ENCODE measurements at places on chromosomes 1 and 21.

DNA sequence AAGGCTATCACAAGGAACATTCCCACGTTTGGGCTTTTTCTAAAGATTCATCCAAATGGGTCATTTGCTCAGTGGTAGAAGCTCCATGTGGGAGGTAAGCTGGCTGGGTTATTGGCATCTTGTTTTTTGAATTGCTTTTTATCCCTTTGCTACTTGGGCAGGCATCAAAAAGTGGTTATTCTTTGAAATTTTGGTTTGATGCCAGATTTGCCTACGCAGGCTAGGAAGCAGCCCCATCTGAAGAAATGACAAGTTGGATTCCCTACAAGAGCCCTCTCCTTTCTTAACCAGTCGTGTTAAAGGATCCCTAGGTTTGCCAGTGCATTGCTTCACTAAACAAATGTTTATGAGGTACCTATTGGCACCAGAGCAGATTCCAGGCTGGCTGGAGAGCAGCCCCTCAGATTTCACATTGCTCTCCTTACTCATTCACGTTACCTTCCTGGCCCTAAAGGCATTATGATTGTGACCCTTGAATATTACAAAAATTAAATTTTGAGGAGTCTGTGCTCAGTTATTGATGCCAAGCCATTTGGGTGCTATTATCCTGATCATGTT lies 38.8 kb downstream of the ARID1A start:
- DNase-seq = no peak

DNA sequence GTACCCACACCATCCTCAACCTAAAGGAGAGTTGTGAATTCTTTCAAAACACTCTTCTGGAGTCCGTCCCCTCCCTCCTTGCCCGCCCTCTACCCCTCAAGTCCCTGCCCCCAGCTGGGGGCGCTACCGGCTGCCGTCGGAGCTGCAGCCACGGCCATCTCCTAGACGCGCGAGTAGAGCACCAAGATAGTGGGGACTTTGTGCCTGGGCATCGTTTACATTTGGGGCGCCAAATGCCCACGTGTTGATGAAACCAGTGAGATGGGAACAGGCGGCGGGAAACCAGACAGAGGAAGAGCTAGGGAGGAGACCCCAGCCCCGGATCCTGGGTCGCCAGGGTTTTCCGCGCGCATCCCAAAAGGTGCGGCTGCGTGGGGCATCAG lies 638 bp upstream of the OLIG2 start:
- DNase-seq = no peak

- no peak for DNase-seq
Measured at GRCh38 chr21:34618941-34619340, 4.0 kb upstream of the RCAN1 start.

- DNase-seq = peak; percentile 82
Measured at GRCh38 chr21:39313571-39314142, at the start of gene BRWD1. Gene BRWD1 (minus strand): TSS chr21:39313632. CDS start chr21:39313491, 141 bp downstream.

- DNase-seq = no peak
Measured at GRCh38 chr1:54721719-54722118, 6.1 kb downstream of the TTC4 start.

DNA sequence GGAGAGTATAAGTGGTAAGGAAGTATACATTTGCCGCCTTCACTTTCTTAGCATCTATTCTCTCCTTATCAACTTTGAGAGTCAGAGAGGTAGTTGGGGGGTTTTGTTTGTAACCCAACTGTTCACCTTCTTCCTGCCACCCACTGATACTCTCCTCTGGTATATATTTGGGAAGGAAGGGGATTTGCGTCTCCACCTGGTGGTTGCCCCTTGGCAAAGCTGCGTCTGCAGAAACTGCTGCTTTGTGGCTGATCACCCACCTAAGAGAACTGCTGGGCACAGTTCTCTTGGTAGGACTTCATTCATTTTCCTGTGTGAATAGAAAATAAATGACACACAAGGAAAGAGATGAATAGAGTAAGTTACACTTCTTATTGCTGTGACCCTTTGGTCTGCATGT lies 87.0 kb downstream of the SYT14 start:
- no peak for DNase-seq

GRCh38 chr1:212645546-212646543 lies 37.3 kb downstream of the ATF3 start:
- no peak for DNase-seq

GRCh38 chr1:199040076-199040905 lies 401.5 kb downstream of the PTPRC start:
- no peak for DNase-seq

GRCh38 chr1:214261206-214262123 lies 19.5 kb upstream of the SMYD2 start:
- DNase-seq = peak; percentile 68

DNA sequence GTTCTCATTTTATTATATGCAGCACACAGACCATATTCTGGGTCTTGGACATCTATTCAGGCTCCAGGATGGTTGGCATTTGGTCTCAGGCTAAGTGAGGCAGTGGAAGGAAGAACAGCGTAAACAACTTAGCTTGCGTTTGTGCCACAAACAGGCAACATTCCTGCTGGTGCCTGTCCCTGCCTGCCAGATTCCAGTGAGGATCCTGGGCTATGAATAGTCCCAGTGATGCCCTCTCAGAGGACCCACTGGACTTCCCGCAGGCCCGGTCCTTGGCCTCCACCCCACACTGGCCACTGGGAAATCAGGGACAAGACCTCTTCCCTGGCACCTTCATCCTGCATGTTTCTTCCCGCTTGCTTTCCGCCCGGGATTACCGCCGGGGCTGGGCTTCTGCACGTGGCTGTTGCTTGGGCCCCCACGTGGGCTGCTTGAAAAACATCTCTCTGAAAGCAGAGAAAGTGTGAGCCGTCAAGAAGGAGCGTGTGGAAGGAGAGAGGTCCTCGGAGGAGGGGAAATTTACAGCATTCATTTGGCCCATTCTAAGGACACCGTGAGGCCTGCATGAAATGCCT lies 145.1 kb upstream of the WNT4 start:
- DNase-seq = no peak

- no peak for DNase-seq
Measured at GRCh38 chr1:109229531-109230127, 15.9 kb downstream of the SARS1 start.

DNA sequence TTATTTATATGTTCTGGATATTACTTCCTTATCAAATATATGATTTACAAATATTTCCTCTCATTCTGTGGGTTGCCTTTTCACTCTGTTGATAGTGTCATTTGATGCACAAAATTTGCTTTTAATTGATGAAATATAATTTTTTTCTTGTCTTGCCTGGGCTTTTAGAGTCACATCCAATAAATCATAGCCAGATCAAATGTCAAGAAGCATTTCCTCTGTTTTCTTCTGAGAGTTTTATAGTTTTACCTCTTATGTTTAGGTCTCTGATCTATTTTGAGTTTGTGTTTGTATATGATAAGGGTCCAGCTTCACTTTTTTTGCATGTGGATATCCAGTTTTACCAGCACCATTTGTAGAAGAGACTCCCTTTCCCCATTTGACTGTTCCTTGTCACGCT lies 29.5 kb downstream of the CD46 start:
- no peak for DNase-seq

- DNase-seq = no peak
Measured at GRCh38 chr1:207124389-207124788, 20.4 kb downstream of the C4BPA start.

DNA sequence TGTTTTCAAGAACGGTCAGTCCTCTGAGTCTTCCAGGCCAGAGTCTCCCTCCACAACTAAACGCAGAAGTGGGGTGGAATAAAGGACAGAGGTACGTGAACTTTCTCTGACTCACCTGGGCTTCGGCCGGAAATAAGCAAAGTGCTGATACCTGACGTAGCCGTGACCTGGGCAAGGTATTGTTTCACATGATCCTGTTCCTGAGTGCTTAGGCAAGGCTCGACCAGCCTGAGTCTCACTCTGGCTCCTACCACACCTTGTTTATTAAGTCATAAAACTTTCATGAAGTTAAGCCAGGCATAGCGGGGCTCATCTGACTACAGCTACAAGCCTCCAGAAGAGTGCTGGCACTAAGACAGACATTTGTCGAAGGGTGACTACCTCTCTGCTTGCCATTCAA lies 327.5 kb downstream of the SETD4 start:
- no peak for DNase-seq

- DNase-seq = no peak
Measured at GRCh38 chr1:116409751-116410191, 36.7 kb downstream of the ATP1A1 start.

- no peak for DNase-seq
Measured at GRCh38 chr1:24202987-24203386, 15.9 kb upstream of the IFNLR1 start.

DNA sequence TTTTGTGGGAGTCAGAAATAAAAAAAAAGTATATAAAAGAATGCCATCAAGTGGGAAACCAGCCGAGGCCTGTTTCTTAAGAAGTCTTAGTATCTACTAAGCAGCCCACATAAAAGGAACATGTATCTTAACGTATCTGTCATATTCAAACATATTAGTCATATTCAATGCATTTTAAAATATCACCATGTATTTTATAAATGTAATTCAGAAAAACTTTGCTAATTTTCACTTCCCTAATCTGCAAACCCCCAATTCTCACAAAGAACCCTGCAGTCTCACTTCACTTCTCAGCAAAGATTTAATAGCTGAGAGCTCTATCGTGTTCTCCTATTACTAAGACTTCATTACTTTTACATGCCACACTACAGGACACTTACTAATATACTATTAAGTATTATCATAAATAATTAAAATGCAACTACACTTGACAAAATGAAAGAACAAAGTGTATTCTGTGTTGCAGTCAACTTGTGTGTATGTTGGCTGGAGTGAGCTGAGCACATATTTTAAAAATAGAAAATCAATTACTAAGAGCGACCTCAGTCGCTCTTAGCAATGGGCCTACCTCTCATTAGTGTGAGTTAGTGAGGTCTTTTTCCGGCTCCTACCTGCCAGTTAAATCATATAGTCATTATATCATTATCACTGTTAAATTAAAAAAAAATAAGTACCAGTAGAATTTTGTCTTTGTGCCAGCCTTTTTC lies 484.3 kb downstream of the LMO4 start:
- peak; percentile 18 for DNase-seq

- peak; percentile 70 for DNase-seq
Measured at GRCh38 chr1:107138767-107139445, 1.9 kb upstream of the NTNG1 start.

DNA sequence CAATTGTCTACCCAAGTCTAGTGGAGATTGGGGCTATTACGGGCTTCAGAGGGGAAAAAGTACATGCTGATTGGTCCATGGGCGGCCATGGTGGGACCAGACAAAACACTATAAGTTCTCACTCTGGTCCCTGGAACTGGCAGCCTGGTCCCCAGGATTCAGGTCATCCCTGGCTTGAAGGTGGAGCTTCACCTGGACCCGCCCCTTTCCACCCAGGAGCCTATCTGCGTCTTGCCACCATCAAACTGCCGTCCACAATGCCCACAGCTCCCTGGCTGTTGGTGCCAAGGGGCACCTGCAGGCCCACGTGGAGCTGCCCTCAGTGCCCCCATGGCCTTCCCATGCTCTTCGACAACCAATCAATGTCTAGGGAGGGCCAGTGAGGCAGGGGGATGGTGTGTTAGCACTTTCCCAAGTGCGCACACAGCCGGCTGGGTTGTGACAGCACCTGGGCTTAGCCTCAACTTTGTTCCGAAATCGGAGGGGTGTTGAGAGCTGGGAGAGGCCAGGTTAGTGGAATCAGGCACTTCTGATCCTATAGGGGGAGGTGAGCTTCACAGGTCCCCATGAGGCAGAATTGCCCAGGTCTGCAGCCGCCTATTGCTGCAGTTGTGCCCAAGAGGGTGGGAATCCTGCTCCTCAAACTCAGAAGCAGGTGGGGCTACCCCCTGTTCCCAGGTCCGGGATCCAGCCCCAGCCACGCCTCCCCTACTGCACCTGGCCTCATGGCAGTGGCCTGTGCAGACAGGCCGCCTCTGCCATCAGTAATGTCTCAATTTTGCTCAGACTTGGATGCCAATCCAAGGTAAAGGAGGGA lies 1369.4 kb upstream of the PRMT6 start:
- DNase-seq = no peak

GRCh38 chr1:200452850-200453552 lies 43.2 kb upstream of the ZNF281 start:
- DNase-seq = no peak

DNA sequence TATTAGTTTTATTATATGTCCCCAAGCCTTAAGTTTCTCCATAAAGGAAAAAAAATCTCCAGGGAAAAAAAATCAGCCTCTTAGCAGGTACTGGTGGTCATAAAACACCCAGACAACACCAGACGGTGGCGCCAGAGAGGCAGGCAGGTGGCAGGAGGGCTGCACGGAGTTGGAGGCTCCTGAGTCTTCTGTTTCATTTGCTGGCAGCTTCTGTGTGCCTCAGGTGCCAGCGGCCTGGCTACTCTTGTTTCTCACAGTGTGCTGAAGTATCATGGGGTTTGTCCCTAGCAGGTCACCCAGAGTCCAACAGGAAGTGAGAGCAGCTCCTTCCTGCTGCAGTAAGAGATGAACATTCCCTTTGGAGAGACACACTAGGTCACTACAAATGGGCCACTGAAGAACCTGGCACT lies 123.3 kb upstream of the GADD45A start:
- peak; percentile 78 for DNase-seq

GRCh38 chr1:19477284-19478249 lies 7.8 kb downstream of the CAPZB start:
- DNase-seq = no peak

DNA sequence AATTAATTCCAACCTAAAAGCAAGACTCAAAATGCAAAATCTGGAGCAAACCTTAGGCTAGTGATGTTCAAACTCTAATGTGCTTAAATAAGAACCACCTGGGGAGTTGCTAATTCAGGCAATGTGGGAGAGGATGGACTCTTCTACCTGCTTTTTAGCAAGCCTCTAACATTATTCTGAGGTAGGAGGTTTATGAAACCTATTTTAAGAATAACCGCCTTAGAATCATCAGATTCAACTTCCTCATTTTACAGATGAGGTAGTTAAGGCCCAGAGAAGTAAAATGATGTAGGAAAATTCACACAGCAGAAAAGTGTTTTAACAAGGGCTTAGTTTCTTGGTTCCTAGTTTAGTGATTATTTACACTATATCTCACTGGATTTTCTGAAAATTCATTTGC lies 8.6 kb upstream of the NTNG1 start:
- DNase-seq = no peak

DNA sequence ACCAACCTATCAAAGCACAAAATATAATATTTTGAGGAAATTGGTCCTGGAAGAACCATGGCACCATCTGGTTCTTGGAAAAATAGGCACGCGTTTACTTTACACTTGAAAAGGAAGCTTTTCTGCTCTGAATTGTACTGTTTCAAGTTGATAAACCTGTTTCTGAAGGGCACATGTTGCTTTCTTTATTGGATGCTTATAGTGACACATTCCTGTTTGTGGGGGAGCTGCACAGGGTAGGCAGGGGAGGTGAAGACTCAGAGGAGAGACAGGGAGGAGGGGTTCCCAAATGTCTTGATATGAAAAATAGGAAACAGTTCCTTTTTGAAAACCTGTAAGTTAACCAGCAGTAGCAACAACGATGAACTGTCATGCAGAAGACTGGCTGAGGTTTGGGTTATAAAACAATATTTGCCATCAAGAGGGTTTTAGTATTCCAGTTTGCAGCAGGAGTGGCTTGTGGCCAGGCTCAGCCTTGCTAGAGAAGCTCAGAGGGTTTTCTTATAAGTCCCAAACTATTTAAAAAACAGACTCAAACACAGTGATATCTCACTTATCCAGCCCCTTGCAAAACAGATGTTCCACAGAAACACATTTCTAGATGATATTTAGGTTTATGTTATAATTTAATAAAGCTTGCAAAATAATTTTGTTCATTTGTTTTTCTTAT lies 127.0 kb upstream of the MROH9 start:
- DNase-seq = no peak

Data from fibroblast of upper back skin (primary cell).